ENCODE measurements at places on chromosomes 12 and 14.

DNA sequence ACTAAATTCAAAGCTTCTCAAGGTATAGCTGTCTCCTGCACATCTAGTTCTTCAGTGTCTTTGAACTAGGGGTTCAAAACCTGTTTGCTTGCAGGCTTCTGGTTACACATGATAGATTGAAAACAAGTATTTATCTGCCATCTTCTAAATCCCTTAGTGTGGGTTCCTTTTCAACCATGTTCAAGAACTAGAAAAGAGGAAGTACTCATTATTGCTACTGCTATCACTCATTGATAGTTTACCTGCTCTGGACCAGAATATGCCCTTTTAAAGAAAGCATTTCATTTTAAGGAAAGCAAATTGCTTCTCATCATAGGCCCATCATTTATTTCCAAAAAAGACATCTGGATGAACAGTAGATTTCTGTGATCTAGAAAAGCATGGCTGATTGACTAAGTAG lies 37.1 kb upstream of the VSX2 start:
- no peak for DNase-seq

DNA sequence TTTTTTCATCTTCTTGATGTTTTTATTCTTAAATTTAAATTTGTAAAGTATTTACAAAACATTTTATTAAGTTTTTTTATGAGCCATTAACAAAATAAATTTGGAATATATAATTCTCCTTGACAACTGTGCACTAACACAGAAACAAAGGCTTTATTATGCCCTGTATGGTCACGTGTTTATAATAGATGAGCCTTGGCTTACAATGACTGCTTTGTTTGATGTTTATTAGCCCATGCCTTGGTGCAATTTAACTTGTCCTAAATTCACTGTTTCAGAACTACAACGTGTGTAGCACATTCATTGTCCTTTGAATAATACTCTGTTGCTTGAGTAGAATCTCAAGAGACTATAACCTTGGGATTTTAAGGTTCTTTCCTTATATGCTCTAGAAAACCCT lies 59.8 kb downstream of the CNTN1 start:
- DNase-seq: no peak

DNA sequence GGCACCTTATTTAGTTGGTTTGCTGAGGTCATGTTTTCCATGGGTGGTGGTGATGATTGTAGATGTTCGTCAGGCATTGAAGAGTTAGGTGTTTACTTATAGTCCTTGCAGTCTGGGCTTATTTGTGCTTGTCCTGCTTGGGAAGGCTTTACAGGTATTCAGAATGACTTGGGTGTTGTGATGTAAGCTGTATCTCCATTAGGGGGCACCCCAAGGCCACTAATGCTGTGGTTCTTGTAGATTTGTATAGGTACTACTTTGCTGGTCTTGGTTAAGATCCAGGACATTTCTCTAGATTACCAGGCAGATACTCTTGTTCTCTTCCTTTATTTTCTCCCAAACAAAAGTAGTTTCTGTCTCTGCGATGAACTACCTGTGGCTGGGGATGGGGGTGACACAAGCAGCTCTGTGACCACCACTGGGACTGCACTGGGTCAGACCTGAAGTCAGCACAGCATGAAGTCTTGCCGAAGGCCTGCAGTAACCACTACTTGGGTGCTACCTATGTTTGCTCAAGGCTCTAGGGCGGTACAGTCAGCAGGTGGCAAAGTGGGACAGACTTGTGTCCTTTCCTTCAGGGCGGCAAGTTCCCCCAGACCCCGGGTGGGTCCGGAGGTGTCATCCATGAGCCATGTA lies 35.8 kb upstream of the FBXO33 start:
- DNase-seq: no peak

DNA sequence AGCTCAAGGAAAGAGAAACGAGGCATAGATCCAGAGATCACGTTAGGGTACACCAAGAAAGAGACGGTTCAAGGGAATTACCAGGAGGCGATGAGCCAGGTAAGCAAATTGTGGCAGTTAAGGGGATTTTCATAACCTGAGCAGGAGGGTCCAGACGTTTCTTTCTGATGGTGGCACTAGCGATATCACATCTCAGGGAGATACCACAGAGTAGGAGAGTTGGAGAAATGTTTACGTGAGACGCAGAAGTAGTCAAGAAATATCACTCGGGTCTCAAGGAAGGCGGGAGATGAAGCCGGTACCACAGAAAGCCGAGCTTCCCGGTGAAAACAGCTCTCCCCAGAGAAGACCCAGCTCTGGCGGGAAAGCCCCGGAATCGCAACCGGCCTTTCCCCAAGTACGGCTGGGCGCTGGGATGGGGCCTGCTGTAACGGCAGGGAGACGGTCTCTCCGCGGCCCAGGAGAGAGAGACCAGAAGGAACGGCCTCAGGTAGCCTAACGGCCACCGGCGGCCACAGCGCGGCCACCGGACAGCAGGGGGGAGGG lies 485 bp downstream of the SENP1 start:
- DNase-seq: no peak

GRCh38 chr12:6830999-6831398 lies 2.8 kb downstream of the P3H3 start:
- no peak for DNase-seq

GRCh38 chr14:86088156-86088555 lies 558.2 kb downstream of the FLRT2 start:
- DNase-seq: no peak

DNA sequence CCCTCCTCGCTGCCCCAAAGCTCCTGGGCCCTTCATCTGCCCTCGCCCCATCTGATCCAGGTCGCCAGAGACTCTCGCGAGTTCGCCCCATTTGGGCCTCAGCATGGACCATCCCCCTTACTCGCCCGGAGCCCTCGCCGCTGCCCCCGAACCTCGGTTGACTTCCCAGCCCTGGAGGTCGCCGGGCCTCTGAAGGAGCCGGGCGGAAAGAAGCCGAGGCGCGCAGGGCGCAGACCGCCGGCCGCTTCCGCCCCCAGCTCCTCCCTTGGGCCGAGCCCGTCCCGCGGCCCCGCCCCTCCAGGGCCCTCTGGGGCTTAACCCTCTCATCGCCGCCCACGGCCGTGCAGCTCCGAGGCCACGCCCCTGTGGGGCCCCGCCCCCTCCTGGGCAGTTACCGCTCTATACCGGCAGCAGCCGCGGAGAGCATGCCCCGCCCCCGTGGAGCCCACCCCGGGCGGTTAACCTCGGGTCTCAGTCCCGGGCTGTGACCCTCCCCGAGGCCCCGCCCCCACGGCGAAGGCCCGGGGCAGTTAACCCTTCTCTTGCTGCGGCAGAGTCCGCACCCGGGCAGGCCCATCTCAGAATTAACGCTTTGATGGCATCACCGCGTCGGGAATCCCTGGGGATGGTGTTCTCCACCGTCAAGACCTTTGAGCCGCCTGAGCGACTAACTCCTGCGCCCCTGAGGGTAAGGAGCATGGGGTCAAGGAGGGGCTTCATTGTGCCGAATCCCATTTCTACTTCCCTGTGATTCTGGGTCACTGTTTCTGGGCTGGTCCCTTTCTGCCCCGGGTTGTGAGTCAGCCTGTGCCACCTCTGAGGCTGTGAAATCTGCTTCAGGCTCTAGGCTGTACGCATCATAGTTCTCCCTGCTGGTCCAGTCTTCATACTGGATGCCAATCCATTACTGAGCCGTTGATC lies at the start of gene SPSB2:
SPSB2 (minus strand) TSS at position 210 of the 921 bp plus-strand sequence. CDS start 402 bp downstream, outside the sequence.
- DNase-seq: peak; percentile 100

GRCh38 chr14:61568572-61569011 lies 126.7 kb upstream of the HIF1A start:
- DNase-seq: peak; percentile 22

- no peak for DNase-seq
Measured at GRCh38 chr12:19036673-19037357, 92.7 kb upstream of the PLEKHA5 start.

DNA sequence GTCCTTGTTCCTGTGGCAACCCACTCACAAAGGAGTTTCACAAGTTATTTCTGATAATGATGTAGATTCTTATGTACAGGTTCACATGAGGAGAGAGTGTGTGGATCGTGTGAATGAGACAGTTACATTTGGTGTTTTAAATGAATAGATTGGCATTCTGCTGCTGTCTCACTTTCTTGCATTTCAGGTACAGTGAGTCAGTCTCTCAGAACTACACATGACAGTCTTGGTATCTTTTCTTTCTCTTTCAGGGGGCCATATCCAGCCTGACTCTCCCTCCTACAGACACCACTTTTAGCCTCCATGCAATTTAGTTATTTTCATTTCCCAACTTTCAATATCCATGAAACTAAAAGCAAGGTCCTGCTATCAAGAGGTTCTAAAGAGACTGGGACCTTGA lies 19.9 kb upstream of the TMTC2 start:
- DNase-seq: no peak

DNA sequence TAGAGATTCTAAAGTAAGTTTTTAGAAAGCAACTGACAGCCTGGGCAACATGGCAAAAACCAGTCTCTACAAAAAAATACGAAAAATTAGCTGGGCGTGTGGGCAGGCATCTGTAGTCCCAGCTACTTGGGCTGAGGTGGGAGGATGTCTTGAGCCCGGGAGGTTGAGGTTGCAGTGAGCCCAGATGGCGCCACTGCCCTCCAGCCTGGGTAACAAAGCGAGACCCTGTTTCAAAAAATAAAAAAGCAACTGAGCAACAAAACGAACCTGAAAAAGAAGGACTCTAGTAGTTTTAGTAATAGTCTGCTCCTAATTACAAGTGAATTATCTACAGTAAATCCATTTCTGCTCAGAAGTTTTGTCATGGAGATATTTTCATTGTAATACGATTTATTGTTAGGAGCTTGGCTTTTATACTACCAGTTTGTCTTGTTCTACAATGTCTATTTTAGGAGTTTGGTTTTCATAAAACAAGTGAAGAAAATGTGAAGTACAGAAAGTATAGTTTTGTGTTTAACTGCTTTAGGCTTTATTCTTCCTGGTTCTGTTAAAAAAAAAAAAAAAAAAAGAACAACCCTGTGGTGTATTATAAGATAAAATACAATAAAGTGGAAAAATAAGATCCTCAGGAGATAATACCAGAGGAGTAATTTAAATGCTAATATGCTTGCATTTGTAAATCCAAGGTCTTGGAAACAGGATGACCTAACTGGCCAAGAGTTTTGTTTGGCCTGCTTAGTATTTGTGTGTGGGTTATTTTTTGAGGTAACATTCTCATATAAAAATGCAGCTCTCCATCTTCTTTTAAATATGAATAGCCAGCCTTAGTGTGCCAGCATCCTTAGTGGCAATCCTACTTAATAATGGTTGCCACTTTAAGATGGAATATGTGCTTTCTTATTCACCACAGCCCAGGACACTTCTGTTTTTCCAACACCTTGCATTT lies 2.8 kb downstream of the TMX1 start:
- DNase-seq: no peak

DNA sequence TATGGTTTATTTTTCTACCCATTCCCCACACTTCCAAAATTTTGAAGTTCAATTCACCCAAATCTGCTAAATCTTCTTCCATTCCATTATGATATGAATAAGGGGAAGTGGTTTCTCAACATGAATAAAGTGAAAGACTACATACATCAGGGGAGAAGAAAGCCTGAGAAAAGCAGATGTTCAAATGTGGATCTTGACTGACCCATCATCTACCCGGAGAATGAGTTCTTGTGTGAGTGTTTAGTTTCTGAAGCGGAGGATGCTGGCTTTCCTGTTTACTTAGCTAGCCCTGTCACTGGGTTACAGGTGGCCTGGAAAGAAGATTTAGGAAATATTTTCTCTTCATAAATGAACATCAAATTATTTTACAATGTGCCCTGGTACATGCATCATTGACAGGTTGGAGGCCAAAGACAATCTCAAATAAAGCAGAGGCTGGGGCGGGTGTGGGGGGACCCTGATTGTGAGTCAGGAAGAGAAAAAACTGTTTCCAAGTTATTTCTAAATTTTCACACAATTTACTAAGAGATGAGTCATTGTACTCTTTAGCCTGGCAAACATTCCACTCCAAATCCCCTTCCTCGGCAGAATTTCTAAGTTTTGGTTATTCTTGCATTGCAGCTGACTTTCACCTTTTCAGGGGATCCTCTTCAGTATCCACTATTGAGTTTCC lies 135.6 kb downstream of the SLC25A21 start:
- DNase-seq: no peak

Data from progenitor cell of endocrine pancreas (in vitro differentiated cells).